ENCODE measurements at places on chromosomes 7 and 10.

GRCh38 chr10:44253769-44254462 is 131.0 kb downstream of the CXCL12 start:
- no peak for DNase-seq

DNA sequence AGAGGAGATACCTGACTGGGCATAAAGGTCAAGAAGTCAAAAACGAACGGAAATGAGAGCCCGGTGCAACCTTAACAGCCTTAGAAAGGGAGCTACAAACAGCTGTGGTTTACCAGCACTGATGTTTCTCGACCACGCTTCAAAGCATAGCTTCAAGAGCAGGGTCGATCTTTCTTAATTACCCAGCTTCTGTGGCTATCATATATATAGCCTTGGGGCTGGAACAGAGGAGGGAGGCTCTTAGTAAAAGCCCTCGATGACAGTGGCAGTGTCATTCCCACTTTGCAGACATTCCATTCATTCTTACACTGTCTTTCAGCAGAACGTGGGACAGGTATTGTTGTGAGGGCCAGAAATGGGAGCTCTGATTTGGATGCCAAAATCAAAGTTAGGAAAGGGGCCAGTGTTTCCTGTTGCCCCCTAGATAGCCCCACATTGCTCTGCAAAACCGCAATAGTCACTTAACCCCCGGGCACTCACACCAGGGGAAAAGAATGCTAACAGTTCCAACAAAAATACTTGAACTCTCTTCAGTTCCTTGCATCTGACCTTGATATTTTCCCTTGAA is 141.5 kb downstream of the MTPAP start:
- no peak for DNase-seq

- no peak for DNase-seq
Observed at GRCh38 chr10:14625765-14626525, 148.8 kb downstream of the FAM107B start.

- no peak for DNase-seq
Observed at GRCh38 chr7:45648671-45648995, 74.5 kb downstream of the ADCY1 start.

DNA sequence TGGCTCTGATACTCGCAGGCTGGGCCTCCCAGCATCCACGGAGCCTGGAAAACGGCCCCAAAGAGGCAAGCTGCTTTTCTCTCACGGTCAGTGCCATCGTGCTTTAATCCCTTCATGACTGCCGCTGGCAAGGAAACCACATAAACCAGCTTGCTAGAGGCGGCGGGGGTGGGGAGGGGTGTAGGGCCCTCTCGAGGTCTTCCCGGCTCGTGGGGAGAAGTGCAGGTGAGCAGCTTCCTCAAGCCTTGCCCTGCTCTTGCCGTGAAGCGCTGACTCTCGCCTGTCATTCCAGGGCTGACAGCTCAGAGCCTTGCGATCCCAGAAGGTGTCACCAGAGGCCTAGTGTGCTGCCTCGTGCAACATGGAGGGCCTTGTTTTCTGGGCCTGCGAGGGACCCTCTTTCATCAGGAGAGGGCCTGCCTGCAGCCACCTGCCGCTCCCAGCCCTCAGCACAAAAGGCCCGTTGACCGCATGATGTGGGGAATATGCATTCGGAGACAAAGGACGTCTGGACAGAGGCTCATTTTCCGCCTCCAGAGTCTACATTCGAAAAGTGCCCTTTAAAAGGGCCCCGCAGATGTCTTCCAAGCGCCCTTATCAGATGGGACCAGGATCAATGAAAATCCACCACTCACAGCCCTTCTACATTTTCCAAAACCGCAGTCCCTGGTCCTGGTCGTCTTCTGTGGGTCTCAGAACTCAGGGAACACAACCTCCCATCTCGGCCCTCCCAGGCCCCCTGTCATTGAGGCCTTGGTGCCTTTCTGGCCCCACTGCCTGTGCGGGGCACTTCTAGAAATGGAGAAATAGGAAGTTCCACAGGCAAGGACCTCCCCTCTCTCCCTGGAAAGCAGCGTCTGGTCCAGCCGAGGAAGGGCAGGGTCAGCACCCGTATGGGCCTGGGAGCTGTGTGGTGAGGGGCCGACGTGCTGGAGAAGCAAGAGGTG is 58.7 kb downstream of the ZRANB1 start:
- DNase-seq, result no peak

DNA sequence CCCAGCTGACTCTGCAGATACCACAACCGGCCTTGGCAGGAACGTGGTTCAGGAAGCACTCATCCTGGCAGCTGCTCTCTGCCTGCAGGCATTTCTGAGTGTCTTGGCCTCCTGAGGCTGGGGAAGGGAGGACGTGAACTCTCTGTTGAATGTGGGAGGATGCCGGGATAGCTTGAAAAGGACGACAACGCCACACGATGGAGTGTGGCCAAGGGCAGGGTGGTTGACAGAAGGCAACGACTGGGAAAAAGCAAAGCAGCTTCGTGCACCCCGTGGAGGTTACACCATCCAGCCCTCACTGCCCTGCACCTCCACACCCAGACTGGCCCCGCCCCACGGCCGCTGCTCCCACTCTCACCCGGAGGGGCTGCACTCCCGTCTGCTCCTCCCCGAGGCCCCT is 466.1 kb upstream of the FOXK1 start:
- no peak for DNase-seq

GRCh38 chr7:91533996-91534395 is 269.8 kb downstream of the FZD1 start:
- no peak for DNase-seq

GRCh38 chr10:80459047-80459865 is 5.1 kb downstream of the TSPAN14 start:
- peak; percentile 45 for DNase-seq

GRCh38 chr10:124654686-124655085 is 89.5 kb downstream of the FAM53B start:
- DNase-seq, result no peak

DNA sequence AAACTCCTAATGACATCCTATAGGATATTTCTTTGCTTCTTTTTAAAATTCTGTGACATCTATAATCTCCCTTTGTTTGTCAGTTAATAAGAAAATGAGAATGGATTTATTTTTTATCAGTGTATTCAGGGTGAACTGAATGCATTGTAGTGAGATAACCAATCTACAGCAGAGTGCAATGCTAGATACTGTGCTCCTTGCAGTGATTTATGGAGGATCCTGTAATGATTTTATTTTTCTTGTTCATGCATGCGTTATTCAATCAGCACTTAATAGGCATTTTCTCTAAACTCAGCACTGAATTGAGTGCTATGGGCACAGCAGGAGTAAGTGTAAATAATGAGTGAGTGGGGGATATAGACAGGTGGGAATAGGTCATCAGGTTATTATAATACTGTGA is 253.9 kb downstream of the CDK14 start:
- no peak for DNase-seq

- DNase-seq, result no peak
Observed at GRCh38 chr10:7449063-7449695, 38.3 kb upstream of the SFMBT2 start.

DNA sequence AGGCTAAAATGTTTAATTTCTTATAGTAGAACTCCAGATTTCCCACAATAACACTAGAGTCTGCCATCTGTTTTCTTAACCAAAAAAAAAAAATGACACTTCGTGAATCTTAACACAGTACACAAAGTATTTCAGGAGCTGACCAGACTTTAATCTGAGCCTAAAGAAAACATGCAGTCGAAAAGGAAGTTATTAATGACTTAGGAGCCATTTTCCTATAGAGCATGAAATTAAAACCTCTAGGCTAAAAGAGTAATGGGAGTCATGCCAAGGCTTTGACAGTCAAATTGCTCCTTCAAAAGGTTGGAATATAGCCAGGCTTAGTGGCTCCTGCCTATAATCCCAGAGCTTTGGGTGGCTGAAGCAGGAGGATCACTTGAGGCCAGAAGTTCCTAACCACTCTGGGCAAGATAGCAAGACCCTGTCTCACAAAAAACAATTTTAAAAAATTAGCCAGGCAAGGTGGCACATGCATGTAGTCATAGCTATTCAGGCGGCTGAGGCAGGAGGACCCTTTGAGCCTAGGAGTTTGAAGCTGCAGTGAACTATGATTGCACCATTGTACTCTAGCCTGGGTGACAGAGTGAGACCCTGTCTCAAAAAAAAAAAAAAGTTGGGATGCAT is 13.6 kb downstream of the MICU1 start:
- no peak for DNase-seq

- no peak for DNase-seq
Observed at GRCh38 chr7:109479388-109479787, 909.7 kb downstream of the DNAJB9 start.

GRCh38 chr7:39541511-39541910 is 24.7 kb upstream of the YAE1 start:
- DNase-seq, result no peak

DNA sequence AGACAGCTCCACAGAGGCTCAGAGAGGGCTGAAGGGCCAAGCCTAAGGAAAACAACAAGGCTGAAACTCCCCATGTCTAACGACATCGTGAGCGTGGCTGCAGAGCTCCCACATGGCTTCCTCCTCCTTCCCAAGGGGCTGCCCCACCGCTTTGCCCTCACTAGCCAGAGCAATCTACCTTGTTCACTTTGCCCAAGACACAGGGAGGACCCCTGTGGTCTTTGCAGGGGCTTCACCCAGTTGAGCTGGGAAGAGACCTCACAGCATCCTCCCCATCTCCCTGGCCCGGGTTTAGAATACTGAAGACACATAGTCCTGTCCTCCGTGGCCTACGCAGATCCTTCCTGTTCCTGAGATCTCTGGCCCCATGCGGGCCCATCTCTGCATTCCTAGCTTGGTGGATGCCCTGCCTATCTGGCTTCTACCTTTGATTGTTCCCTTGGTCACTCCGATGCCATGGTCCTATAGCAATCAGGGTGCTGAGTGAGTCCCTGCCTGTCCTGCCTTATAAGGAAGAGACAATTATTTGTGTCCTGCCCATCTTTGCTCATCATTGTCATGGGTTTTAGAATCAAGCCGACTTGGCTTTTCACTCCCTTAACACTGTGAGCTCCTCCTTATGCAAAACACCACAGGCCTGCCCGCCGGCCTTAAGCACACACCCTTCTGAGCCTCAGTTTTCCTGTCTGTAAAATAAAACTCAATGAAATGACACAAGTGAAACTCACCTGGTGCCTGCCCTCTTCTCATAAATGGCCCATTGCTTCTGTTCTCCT is 73.2 kb downstream of the PARP12 start:
- DNase-seq, result no peak

GRCh38 chr10:99983280-99983988 is 26.3 kb downstream of the DNMBP start:
- no peak for DNase-seq

GRCh38 chr7:106655703-106656498 is 5.1 kb downstream of the CCDC71L start:
- no peak for DNase-seq

DNA sequence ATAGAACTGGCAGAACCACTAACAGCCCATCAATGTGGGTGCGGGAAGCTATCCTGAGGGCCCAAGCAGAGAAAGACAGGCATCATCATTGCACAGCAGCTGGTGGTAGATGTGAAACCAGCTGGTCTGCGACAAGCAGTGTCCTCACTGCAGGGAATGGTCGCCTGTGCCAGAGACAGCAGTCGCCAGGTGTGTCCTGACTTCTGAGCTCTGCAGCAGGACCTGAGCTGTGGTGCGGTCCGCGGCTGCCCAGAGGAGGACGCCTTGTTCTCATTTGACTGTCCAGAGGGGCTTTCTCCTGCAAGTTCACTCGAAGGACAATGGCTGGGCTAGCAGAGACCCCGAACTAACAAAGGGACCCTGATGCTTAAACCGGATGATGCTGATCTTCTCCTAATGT is 97.4 kb downstream of the LRRC18 start:
- DNase-seq, result no peak

GRCh38 chr7:36280840-36281812 is 108.5 kb upstream of the ANLN start:
- no peak for DNase-seq

- no peak for DNase-seq
Observed at GRCh38 chr7:110647266-110647665, 443.7 kb upstream of the LRRN3 start.

GRCh38 chr7:3200504-3200903 is 100.5 kb upstream of the SDK1 start:
- no peak for DNase-seq

GRCh38 chr10:99781734-99782429 is 558 bp upstream of the ABCC2 start:
- no peak for DNase-seq

DNA sequence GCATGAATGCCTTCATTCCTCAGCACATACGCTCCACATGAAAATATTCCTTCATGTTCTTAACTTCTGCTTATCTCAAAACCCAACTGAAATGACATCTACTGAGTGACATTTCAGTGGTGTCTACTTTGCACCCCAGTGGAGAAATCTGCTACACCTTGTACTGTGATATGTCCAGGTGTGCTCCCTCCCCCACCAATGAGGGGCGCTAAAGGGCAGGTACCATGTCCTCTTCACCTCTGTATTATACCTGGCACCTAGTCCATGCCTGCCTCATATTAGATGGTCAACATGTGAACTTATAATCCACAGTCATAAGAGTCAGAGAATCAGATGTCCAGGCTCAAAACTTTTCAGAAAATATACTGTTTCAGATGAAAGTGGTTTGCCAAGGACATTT is 2.1 kb downstream of the PAXIP1 start:
- no peak for DNase-seq

- DNase-seq, result no peak
Observed at GRCh38 chr10:32731527-32731926, 226.5 kb downstream of the ITGB1 start.

Measured in stimulated activated naive CD4-positive, alpha-beta T cell (primary cell).